Prostate gland (tissue), 2 donors: ENCODE measurements at places on chromosomes 1 and 21. TPM values are rescaled to one million over a fixed set of nuclear protein-coding genes. Genes with fewer than 3 reads are reported as not detected.
A peak's percentile ranks its signal among the peaks of the same experiment; 100 is the strongest.

LCE2C gene
- total RNA-seq, result 1.8 TPM

GRCh38 chr1:56573311-56573710 lies 6.1 kb downstream of the PLPP3 start:
- peaks cover 8% of the 10 kb centered on the region for H3K4me1 ChIP-seq
- no peaks in the 10 kb centered on the region for H3K36me3 ChIP-seq
- no peak overlapping the region for H3K4me3 ChIP-seq
- no peaks in the 10 kb centered on the region for H3K27me3 ChIP-seq
- peak overlapping the region; percentile 30 for H3K27ac ChIP-seq
- no peak for DNase-seq

GRCh38 chr1:206723805-206724472 lies 39.2 kb downstream of the MAPKAPK2 start:
- DNase-seq, result no peak
- no peak overlapping the region for H3K4me3 ChIP-seq
- no peak overlapping the region for H3K27ac ChIP-seq
- no peaks in the 10 kb centered on the region for H3K4me1 ChIP-seq

GRCh38 chr1:181250038-181250437 lies 161.5 kb downstream of the IER5 start:
- no peaks in the 10 kb centered on the region for H3K27me3 ChIP-seq
- no peaks in the 10 kb centered on the region for H3K36me3 ChIP-seq
- DNase-seq, result no peak
- no peak overlapping the region for H3K27ac ChIP-seq
- no peaks in the 10 kb centered on the region for H3K4me1 ChIP-seq

- H3K36me3 ChIP-seq, result no peaks in the 10 kb centered on the region
- H3K27me3 ChIP-seq, result no peaks in the 10 kb centered on the region
- peak overlapping the region; percentile 76 for H3K27ac ChIP-seq
- peak; percentile 96 for DNase-seq
- H3K4me3 ChIP-seq, result no peak overlapping the region
Observed at GRCh38 chr1:41501581-41501980, 17.1 kb upstream of the EDN2 start.

DNA sequence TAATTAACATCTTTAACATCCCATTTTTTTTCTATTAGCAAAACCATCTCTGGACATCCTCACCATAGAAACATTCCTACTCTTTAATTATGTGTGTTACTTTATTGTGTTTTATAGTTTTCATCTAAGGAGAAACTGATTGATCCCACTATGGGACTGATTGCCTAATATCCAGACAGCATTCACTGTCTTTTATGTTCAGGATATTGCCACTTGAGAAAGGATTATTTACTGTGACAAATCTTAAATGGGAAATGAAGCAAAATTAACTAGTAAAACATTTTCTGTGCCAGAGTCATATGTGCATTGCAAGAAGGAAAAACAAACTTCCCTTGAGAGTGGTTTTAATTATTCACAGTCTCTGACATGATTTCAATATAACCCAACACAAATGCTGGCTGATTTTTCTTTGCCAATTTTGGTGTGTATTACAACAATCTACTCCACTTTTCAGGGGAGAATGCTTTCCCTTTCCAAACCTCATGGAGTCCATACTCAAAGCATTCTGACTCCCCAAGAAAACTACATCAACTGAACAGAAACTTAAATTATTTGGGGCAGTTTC lies 15.8 kb upstream of the RGS13 start:
- no peaks in the 10 kb centered on the region for H3K27me3 ChIP-seq
- H3K4me3 ChIP-seq, result no peak overlapping the region
- DNase-seq, result no peak
- no peaks in the 10 kb centered on the region for H3K4me1 ChIP-seq
- no peak overlapping the region for H3K27ac ChIP-seq

DNA sequence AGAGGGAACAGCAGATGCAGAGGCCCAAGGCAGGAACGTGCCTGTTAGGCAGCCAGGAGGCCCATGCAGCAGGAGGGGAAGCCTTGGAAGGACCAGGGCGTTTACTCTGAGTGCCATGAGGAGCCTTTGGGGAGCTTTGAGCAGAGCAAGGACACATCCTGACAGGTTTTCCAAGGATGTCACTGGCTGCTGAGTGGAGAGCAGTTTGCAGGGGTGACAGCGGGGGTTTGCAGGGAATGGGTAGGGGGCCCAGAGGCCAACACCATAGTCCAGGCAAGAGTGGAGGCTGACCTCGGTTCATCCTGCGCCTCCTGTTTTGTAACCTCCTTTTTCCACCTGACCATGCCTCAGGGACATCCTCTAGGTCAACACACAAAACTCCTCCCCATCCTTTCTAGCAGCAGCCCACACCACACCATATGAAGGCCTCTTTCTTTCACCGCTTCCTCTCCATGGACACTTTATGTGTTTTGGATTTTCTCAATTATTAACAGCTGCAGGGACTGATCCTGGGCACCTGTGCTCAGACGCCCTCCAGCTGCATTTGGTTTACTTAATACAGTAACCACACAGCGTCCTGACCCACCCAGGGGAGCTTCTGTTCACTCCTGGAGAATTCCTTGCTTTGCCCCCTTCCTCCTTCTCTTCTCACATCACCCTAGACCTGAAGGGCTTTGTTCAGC lies 528.5 kb downstream of the MATN1 start:
- H3K4me1 ChIP-seq, result no peaks in the 10 kb centered on the region
- DNase-seq, result no peak
- no peak overlapping the region for H3K4me3 ChIP-seq
- no peak overlapping the region for H3K27ac ChIP-seq

LRRIQ3 gene
- 5.7 TPM for total RNA-seq

- no peak overlapping the region for H3K27ac ChIP-seq
- DNase-seq, result no peak
- H3K36me3 ChIP-seq, result no peaks in the 10 kb centered on the region
- H3K4me3 ChIP-seq, result no peak overlapping the region
- no peaks in the 10 kb centered on the region for H3K27me3 ChIP-seq
Observed at GRCh38 chr1:51168936-51169335, 66.9 kb downstream of the C1orf185 start.

DNA sequence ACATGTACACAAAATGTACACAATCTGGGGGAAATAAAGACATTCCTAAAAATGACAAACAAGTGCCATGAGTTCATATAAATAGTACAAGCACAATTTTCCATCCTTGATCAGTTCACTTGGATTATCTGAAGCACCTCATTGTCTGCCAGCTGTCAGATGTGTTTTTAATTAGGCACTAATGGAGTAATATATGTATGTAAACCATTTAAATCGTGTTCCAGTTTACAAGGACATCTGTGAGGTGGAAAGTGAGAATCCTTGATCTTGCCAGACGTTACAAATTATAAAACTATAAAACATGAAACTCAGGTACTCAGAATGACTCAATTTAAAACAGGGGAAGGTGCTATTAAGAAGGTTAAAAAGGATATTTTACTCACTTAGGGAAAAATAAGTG lies 1312.2 kb downstream of the PLA2G4A start:
- H3K27ac ChIP-seq, result no peak overlapping the region
- no peaks in the 10 kb centered on the region for H3K27me3 ChIP-seq
- H3K4me3 ChIP-seq, result no peak overlapping the region

GRCh38 chr1:171310661-171311087 lies 3.3 kb upstream of the FMO4 start:
- no peak for DNase-seq
- no peaks in the 10 kb centered on the region for H3K4me1 ChIP-seq
- no peaks in the 10 kb centered on the region for H3K36me3 ChIP-seq
- H3K4me3 ChIP-seq, result no peak overlapping the region
- no peak overlapping the region for H3K27ac ChIP-seq
- no peaks in the 10 kb centered on the region for H3K27me3 ChIP-seq

- H3K4me3 ChIP-seq, result no peak overlapping the region
- no peak overlapping the region for H3K27ac ChIP-seq
- H3K36me3 ChIP-seq, result no peaks in the 10 kb centered on the region
- H3K4me1 ChIP-seq, result no peaks in the 10 kb centered on the region
- no peaks in the 10 kb centered on the region for H3K27me3 ChIP-seq
- no peak for DNase-seq
Observed at GRCh38 chr1:241772932-241773500, 75.0 kb upstream of the EXO1 start.

GRCh38 chr1:151807766-151808165 lies 2.5 kb upstream of the LINGO4 start:
- no peaks in the 10 kb centered on the region for H3K27me3 ChIP-seq
- no peak overlapping the region for H3K4me3 ChIP-seq
- H3K36me3 ChIP-seq, result no peaks in the 10 kb centered on the region

- no peaks in the 10 kb centered on the region for H3K27me3 ChIP-seq
- no peak for DNase-seq
- no peaks in the 10 kb centered on the region for H3K4me1 ChIP-seq
- H3K27ac ChIP-seq, result no peak overlapping the region
- no peak overlapping the region for H3K4me3 ChIP-seq
Observed at GRCh38 chr21:34621434-34622350, 6.8 kb upstream of the RCAN1 start.

GRCh38 chr1:216914974-216915373 lies 191.7 kb upstream of the ESRRG start:
- no peak overlapping the region for H3K4me3 ChIP-seq
- H3K27me3 ChIP-seq, result no peaks in the 10 kb centered on the region
- no peak for DNase-seq
- H3K4me1 ChIP-seq, result no peaks in the 10 kb centered on the region
- no peaks in the 10 kb centered on the region for H3K36me3 ChIP-seq
- no peak overlapping the region for H3K27ac ChIP-seq

DNA sequence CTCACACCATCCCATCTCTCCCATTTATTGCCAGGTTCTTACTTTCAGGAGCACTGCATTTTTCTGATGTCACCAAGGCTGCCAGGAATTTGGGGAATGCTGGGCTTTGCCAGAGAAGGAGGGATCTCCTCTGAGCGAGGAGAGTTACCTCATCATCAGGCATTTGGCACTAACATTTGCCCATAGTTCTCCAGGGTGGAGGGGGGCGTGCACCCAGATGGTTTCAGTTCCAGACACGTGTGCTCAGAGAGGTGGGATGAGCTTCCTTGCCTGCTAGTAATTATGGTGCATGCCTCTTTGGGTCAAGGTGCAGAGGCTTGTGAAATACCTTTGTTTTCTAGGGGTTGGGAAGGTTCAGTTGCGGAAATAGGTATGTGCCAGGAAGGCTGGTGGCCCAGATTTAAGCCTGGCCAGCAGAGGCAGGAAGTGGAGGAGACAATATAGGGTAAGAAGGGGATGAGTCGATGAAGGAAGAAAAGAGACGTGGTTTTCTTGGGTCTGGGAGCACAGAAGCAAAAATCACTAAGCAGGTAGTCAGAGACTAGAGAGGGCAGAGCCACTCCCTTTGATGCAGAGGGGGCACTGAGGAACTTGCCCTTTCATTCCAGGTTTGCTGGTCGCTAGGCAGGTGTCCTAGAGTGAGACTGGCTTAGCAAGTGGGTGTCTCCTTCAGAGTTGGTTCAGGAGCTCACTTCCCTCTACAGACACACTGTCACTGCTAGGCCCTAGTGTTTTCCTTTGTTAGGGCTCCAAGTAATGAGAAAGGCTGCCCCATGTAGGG lies 7.2 kb downstream of the TUFT1 start:
- no peaks in the 10 kb centered on the region for H3K36me3 ChIP-seq
- peak; percentile 84 for DNase-seq
- H3K4me3 ChIP-seq, result no peak overlapping the region
- H3K27me3 ChIP-seq, result no peaks in the 10 kb centered on the region
- peaks cover 5% of the 10 kb centered on the region for H3K4me1 ChIP-seq

GRCh38 chr1:19731311-19731821 lies 66.7 kb downstream of the HTR6 start:
- H3K4me3 ChIP-seq, result no peak overlapping the region
- H3K27me3 ChIP-seq, result no peaks in the 10 kb centered on the region
- no peak overlapping the region for H3K27ac ChIP-seq
- H3K4me1 ChIP-seq, result no peaks in the 10 kb centered on the region
- no peaks in the 10 kb centered on the region for H3K36me3 ChIP-seq
- DNase-seq, result no peak

GRCh38 chr1:22108339-22109105 lies 34.4 kb downstream of the WNT4 start:
- no peaks in the 10 kb centered on the region for H3K36me3 ChIP-seq
- H3K4me1 ChIP-seq, result no peaks in the 10 kb centered on the region
- no peak overlapping the region for H3K27ac ChIP-seq
- no peaks in the 10 kb centered on the region for H3K27me3 ChIP-seq
- no peak overlapping the region for H3K4me3 ChIP-seq
- DNase-seq, result no peak

DNA sequence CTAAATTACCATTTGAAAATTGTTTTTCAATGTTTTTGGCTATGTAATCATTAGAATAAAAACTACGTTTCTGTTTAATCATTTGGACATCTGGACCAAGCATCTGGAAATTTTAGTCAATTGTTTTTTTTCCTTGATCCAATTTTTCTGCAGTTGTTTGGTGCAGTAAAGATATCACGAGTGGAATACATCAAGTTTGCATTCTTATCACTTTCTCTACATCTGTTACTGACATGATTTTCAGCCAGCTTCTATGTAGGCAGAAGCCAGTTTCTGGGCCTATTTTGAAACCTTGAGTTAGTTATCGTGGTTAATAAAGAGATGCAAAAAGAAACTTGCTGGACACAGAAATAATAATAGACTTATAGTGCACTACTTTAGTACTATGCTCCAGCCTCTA lies 277.9 kb upstream of the ADAMTS5 start:
- H3K27ac ChIP-seq, result no peak overlapping the region
- no peaks in the 10 kb centered on the region for H3K27me3 ChIP-seq
- no peak for DNase-seq
- no peaks in the 10 kb centered on the region for H3K4me1 ChIP-seq
- no peak overlapping the region for H3K4me3 ChIP-seq

DNA sequence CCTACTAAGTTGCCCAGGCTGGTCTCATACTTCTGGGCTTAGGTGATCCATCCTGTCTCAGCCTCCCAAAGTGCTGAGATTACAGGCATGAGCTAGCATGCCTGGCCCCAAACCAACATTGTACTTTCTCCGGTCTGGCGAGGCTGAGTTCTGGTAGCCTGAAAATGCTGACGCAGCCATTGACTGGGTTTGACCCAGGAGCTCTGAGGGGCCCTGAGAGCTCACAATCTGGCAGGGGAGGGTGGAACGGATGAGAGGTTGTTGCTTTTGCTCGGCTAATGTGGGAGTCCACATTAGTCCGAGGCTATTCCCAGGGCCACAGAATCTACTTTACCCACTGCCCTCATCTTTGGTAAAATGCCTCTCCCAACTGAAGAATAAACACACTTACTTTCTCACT lies 35.1 kb upstream of the PARP1 start:
- H3K4me1 ChIP-seq, result no peaks in the 10 kb centered on the region
- H3K4me3 ChIP-seq, result no peak overlapping the region
- no peak overlapping the region for H3K27ac ChIP-seq
- H3K36me3 ChIP-seq, result no peaks in the 10 kb centered on the region
- H3K27me3 ChIP-seq, result no peaks in the 10 kb centered on the region

FAM151A gene
- total RNA-seq, result not detected

RGS7 gene
- total RNA-seq, result 0.32 TPM

- H3K4me1 ChIP-seq, result peaks cover 2% of the 10 kb centered on the region
- no peak overlapping the region for H3K27ac ChIP-seq
- no peak for DNase-seq
- H3K36me3 ChIP-seq, result peaks cover 6% of the 10 kb centered on the region
- no peak overlapping the region for H3K4me3 ChIP-seq
- H3K27me3 ChIP-seq, result no peaks in the 10 kb centered on the region
Observed at GRCh38 chr1:46406881-46407608, 12.9 kb downstream of the FAAH start.

GRCh38 chr1:172720339-172720738 lies 61.4 kb downstream of the FASLG start:
- H3K36me3 ChIP-seq, result no peaks in the 10 kb centered on the region
- no peak for DNase-seq
- H3K27ac ChIP-seq, result no peak overlapping the region
- H3K4me3 ChIP-seq, result no peak overlapping the region
- H3K4me1 ChIP-seq, result no peaks in the 10 kb centered on the region

- H3K4me1 ChIP-seq, result peaks cover 43% of the 10 kb centered on the region
- peak overlapping the region; percentile 80 for H3K27ac ChIP-seq
- no peaks in the 10 kb centered on the region for H3K36me3 ChIP-seq
- DNase-seq, result peak; percentile 78
- H3K4me3 ChIP-seq, result no peak overlapping the region
- H3K27me3 ChIP-seq, result no peaks in the 10 kb centered on the region
Observed at GRCh38 chr1:54277451-54278341, 77.7 kb downstream of the MRPL37 start.

CFHR3 gene
- not detected for total RNA-seq

IVL gene
- total RNA-seq, result 0.46 TPM
